ENCODE measurements at places on chromosomes 6 and 20.

DNA sequence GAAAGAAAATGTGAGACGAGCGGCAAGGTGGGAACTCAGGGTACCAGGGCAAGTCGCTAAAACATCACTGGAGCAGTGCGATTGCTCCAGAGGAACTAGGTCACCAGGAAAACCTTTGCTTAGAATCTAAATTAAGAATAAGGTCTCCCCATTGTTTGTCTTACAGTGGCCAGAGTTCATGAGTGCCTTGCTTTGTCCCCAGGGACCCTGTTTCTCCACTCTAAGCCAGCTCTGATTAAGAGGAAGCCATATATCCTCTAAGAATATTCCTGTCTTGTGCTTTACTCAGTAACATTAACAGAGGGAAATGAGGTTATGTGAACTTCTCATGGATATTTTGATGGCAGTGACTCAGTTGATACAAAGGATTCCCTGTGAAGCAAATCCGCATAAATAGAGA, 305.8 kb downstream of the CD83 start:
- no peak for DNase-seq

GRCh38 chr6:34412016-34412415, 13.9 kb downstream of the RPS10 start:
- no peak for DNase-seq

- no peak for DNase-seq
Measured at GRCh38 chr20:48718786-48719578, 108.8 kb downstream of the PREX1 start.

GRCh38 chr20:24951536-24952083, 2.5 kb downstream of the CST7 start:
- DNase-seq: no peak

GRCh38 chr20:33570743-33571142, 80.8 kb downstream of the CBFA2T2 start:
- no peak for DNase-seq

DNA sequence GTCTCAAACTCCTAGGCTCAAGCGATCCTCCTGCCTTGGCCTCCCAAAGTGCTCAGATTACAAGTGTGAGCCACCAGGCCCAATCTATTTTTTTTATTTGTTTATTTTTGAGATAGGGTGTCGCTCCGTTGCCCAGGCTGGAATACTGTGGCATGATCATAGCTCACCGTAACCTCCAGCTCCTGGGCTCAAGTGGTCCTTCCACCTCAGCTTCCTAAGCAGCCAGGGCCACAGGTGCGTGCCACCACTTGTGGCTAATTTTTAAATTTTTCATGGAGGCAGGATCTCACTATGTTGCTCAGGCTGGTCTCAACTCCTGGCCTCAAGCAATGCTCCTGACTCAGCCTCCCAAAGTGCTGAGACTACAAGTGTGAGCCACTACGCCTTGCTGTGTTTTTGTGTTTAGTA, 9.8 kb downstream of the KIF3B start:
- DNase-seq: no peak

DNA sequence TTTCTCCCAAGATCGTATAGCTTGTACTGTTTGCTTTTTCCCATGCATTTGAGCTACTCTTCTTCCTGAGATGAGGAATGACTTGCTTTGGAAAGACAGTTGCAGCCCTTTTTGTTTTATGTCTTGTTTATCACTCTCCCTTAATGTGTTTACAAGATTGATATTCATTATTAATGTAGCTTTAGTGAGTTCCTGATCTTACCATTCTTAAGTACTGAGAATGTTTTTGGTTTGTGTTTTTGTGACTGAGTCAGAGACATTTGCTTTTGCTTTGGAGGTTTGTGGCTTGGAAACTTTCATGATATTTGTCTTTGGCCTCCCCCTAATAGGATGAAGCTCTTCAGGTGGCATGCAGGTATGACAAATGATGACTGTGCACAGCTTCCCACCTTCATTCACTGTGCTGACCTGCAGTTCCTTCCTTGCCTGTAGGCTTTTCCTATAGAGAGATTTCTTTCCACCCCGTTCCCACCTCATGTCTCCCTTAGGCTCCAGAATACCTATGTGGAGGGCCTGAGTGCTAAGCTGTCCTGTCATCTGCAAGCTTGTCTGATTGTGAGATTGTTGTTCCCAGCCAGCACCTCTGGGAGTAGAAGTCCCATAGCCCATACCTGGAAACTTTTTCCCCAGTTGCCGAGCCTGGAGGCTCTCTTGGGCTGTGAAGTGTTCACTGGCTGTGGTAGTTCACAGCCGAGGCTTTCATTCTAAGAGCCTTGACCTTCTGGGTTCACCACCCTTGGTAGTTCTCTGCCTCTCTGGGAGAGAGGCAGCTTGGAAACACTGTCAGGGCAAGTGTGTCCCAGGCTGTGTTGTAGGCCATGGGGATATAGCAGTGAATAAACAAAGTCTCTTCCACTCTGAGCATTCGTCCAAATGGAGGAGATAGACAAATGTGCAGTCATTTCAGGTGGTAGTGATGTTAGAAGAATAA, 27.1 kb downstream of the CDS2 start:
- no peak for DNase-seq

DNA sequence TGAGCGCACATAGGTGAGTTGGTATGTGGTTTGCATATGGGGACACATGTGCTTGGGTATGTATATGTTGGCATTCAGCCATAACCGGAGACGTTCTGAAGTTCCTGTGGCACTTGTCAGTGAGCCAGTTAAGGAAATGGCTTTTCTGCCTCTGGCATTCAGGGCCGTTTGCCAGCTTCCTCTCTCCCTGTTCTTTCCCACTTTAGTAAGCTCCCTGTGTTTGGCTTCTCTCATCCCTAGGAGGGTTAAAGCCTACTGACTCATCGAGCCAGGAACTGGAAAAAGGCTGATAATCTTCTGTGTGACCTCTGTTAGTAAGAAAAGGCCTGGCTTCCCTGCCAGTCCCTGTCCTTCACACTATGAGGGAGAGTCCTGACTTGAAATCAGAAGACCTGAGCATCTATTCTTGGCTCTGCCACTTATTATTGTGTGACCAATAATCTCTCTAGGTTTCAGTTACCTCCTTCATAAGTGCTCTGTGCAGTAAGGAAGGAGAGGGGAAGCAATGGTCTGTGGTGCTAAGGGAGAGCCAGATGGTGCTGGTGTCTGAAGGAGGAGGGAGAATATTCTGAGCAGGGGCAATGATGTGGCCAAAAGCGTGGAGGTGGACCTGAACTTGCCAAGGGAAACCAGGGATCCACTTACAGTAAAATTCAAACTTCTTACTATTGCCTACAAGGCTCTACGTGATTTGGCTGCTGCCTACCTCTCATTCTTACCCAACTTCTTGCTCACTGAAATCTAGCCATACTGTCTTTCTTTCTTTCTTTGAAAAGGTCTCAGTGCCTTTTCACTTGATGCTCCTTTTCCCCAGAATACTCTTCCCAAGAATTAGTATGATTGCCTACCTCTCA, 31.4 kb downstream of the ACSS2 start:
- DNase-seq: no peak

GRCh38 chr6:168709390-168709789, 268.4 kb downstream of the SMOC2 start:
- DNase-seq: no peak

DNA sequence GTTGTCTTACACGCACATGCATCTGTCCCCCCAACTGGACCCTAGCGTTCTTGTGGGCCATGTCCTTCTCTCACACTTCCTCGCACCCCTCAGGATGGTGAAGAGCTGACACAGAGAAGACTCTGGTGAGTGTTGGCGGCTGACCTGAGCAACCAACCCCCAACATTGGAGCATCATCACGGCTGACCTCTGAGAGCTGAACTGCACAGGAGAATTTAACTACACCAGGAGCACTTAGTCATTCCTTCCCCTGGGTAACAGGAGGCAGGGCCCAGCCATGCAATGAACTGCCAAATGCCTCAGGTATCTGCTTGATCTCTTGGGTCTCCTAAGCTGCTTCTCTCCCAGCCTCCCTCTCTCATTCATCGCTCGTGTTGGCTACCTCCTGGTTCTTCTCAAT, 88.5 kb downstream of the PSMG4 start:
- DNase-seq: no peak

DNA sequence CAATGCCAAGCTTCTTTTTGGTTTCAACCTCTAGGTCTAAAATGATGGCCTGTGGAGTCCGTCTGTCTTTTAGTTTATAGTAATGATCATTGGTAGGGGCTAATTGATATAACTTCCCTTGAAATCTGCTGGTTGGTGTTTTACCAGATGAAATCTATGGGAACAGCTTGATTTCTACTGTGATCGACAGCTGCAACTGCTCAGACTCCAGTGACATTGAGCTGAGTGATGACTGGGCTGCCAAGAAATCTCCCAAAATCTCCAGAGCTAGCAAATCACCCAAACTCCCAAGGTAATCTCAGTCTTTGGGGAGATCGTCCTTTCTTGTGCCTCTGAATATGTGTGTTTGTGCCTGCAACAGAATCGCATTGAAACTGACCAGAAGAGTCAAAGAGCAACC, 70.5 kb upstream of the TMEM181 start:
- DNase-seq: no peak

DNA sequence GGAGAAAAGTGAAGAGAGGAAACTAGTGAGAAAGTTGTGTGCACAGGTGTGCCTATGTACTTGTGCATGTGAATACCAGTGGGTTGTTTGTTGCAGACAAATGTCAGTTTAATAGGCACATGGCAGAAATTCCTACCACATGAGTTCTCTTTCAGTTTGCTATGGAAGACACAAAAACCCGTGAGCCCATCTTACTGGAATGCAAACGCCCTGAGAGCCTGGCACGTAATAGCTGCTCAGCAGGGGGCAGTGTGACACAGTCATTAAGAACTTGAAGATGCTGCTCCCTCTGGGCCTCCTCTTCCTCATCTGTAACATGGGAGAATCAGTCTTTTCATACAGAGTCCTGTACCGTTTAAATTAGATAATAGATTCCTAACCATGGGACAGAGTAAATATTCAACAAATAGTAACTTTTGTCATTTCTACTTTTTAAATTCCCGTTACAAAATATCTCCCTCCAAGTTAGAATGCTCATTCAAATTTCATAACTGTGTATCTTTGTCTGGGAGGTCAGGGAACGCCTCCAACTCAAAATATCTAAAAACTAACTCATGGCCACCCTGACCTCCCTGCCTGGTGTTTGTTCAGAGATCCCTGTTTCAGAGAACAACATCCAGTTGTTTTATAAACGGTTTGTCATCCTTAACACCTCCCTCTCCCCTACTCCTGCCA, 802.9 kb downstream of the MAFB start:
- no peak for DNase-seq

DNA sequence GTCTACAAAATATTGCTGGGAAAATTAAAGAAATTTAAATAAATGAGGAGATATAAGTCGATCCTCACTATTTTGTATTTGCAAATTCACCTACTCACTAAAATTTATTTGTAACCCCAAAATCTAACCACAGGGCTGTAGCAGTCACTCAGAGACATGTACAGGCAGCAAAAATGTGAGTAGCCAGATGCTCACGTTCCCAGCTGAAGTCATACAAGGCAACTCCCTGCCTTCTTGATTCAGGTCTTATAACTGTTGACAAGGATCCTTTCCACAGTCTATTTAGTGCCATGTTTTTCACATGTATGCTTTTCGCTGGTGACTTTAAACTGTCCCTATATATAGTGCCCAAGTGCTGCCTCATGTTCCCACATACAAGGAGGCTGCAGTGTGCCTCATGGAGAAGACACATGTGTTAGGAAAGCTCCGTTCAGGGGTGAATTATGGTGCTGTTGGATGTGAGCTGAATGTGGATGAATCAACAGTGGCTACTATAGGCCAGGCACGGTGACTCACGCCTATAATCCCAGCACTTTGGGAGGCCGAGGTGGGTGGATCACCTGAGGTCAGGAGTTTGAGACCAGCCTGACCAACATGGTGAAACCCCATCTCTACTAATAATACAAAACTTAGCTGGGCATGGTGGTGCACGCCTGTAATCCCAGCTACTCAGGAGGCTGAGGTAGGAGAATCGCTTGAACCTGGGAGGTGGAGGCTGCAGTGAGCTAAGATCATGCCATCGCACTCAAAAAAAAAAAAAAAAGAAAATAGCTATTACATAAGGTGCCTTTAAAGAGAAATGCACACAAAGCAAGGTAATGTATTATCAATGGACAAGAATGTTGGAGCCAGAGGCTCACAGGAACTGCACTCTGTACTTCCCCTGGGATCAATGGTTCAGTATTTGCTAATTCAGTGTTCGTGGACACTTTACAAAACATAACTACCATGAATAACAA, 55.3 kb downstream of the STK35 start:
- DNase-seq: no peak

GRCh38 chr20:34557936-34558319, 590 bp upstream of the MAP1LC3A start:
- no peak for DNase-seq

DNA sequence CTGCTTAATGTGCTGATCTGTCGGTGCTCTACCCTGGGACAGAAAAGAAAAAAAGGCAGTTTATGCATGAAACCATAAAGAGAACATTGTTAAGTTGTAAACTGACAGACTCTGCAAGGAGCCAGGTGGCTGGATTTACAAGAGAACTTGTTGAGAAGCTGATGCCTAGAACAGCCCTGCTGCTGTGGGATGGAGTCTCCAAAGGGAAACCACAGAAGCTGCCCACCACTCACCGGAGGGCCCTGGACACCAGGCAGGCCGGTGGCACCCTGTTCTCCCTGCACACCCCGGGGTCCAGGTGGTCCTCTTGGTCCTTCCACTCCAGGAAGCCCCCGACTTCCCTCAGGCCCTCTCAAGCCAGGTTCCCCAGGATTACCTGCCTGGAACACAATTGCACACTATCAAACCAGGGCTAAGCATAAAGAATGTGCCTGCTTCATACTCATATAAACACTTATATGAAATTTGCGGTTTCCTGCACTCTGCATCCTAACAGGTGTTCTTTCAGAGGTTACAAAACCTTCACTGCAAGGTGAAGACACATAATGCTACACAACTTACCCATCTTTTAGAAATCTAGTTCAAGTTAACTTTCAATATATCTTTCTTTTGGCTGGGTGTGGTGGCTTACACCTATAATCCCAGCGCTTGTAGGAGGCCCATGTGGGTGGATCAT, 68.2 kb downstream of the COL9A1 start:
- DNase-seq: no peak

- DNase-seq: no peak
Measured at GRCh38 chr6:155291291-155291690, 23.0 kb downstream of the TFB1M start.

GRCh38 chr6:41600499-41601247, 37.6 kb upstream of the MDFI start:
- DNase-seq: no peak

DNA sequence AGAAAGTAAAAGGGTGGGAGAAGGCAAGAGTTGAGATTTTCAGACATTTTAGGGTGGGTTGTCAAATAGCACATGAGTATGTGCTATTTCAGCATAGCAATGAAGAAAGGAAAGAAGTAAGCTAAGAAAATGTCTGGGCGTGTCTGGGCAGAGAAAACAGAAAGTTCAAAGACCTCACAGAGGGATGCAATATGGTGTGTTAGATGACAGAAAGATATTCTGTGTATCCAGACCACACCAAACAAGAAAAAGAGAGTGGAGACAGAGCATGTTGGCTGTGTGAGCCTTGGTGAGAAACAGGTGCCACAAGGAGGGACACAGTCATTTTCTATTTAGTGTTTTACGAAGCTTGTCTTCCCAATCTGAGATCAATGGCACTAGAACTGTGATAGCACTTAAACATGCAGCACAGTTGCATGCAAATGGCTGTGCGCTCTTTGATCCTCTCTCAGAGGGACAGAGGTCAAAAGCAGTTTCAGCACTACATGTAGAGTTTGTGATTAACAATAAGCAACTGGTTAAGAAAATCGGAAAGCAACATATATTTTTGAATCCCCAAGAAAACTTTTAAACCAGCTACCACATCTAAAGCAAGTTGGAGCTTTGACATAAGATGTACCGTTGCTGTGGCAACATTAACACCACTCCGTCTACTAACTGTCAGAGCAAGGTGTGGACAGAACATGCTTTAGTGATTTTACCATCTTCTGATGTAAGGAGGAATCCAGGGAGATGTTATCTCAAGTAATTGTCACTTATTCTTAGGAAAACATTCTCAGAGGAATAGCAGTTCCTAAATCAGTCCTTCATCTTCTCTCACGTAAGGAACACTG, 515.5 kb upstream of the NOX3 start:
- DNase-seq: no peak

Data from activated naive CD4-positive, alpha-beta T cell (primary cell).